Inflammatory macrophage treated with lipopolysaccharide for 1 hour (primary cell): ENCODE measurements at places on chromosomes 13 and 19.

- no peak for DNase-seq
Measured at GRCh38 chr13:79736356-79736755, 255.4 kb downstream of the NDFIP2 start.

DNA sequence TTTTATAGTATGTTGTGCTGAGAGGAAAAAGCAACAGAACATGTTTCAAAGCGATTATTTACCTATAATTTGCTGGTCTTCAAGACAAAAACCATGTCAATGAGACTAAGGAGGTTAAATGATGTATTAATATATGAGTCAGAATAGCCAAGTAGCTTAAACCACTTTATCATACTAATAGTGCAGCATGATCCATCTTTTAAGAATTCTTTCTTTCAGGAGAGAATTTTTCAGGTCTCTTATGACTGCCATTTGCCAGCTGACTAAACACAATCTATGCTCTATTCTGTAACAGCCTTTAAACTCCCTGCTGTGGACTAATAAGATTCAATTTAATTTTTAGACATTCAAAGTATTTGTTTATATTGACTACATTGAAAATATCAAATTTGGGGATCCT, 93.7 kb downstream of the TRPC4 start:
- no peak for DNase-seq

GRCh38 chr19:29449371-29449770, 76.4 kb upstream of the VSTM2B start:
- DNase-seq, result no peak

GRCh38 chr13:97810152-97810551, 143.3 kb upstream of the IPO5 start:
- no peak for DNase-seq

DNA sequence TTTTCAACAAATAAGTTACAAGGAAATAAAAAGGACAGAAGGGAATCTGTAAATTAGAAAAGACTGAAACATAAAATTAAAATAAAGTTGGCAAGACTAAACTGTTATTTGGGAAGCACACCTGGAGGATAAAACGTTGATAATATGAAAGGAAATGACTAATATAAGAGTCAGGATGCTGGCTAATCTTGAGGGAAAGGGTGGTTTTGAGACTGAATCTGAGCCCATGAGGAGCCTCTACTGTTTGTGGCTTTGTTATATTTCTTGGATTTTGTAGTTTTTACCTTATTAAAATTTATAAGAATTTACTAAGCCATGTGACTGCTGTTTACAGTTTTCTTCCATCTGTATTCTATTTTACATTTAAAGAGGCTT, 718.0 kb upstream of the SPRY2 start:
- no peak for DNase-seq

GRCh38 chr19:16671652-16672274, 10.8 kb downstream of the TMEM38A start:
- no peak for DNase-seq

DNA sequence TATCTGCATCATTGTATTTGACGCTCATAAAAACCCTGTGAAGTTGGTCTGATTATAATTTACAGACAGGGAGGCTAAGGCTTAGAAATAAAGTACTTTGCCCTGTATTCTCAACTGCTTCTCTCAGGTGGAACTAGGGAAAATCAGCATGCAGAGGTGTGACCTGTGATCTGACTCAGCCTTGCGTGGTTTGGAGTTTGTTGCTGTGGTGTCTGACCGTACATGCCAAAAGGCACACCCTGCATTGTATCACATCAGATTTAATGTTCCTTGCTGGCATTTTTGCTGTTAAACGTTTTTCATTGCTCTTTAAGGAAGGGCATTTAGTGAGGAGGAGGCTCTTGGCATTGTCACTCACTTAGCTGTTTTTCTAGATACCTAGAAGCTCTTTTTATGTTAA, 58.8 kb upstream of the C1QTNF9B start:
- no peak for DNase-seq

DNA sequence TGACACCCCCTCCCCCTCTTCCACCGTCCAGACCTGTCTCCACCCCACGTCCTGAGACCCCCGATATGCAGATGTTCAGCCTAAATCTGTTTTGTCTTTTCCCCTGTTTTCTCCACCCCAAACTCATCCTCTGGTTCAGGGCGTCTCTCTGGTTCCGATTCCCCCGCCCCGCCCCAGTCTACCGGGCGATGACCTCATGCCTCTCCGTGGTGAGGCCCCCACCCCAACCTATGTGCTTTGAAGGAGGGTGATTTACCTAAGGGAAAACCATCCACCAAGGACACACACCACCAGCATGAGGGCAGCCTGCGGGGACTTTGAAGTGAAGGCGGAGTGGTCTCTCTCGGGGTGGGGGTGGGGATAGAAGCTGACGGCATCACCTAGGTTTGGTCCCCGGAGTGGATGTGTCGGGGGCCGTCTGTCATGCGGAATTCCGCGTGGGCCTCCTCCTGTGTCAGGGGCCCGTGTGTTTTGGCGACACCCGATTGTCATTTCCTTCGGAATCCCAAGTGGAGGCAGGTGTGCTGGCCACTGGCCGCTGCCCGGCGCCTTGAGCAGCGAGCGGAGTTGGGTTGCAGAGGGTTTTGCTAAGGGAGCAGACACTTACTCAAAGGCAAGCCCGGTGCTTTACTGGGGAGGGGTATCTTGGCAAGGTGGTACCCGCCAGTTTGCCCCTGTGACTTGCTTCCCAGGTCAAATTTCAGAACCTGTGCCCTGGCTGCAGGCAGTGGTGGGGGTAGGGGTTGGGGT, 1.4 kb downstream of the FZR1 start:
- no peak for DNase-seq
